ENCODE measurements at places on chromosomes 2 and 18. TPM values are rescaled to one million over a fixed set of nuclear protein-coding genes. Genes with fewer than 3 reads are reported as not detected.

DNA sequence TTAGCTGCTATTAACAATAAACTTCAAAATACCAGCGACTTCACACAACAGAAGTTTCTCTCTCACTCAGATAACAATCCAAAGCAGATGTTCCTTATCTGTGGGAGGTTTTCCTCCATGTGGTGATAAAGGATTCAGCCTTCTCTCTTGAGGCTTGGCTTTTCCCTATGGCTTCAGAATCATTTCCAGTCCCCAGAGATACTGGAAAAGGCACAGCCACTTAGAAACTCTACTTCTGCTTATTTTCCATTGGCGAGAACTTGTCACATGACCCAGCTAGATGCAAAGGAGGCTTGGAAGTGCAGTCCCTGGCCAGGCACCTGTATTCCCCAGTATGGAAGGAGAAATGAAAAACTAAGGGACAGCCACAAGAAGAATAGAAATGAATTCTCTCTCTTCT lies 344.8 kb downstream of the MTX2 start:
- DNase-seq = no peak

- no peak for DNase-seq
Observed at GRCh38 chr2:144430722-144431391, 89.1 kb downstream of the ZEB2 start.

GRCh38 chr2:188495969-188496431 lies 204.3 kb downstream of the GULP1 start:
- DNase-seq = peak; percentile 40

Gene TUBB8B
- total RNA-seq = not detected

All from Caki2 (cell line).